ENCODE measurements at places on chromosomes 12 and 14.

DNA sequence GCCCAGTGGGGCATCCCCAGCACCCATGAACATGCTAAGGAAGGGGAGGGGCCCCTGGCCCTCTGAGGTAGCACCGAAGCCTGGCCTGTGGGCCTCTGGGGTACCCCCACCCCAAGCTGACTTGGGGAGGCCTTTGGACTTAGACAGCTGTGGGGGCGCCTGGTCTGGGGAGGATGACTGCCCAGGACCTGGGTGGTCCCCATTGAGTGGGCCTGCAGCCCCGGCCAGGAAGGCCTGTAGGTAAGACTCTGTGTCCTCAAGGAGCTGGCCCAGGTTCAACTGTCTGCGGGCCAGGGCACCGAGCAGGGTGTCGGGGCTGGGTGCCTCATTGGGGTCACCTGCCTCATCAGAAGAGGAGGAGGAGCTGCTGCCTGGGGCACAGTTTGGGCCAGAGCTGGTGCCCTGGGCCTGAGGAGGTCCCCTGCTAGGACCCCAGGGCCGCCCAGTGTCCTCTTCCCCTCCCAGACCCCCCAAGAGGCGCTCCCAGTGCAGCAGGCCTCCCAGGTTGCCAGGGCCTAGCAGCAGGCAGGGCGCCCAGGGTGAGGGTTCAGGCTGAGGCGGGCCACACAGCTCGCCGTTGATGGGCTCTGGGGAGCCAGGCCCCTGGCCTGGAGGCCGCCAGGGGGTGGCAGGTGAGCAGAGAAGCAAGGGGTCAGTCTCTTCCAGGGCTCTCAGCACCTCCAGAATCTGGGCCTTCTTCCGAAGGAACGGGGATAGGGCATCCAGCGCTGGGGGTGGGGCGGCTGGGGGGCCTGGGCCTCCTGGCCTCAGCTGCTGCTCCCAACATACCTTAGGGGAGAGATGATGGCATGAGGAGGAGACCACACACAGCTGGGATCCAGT lies 31.4 kb downstream of the NCKAP5L start:
- DNase-seq = no peak

GRCh38 chr12:64779354-64779974 lies 20.3 kb upstream of the GNS start:
- DNase-seq = no peak

- no peak for DNase-seq
These were observed 103.9 kb downstream of the ALG10 start for GRCh38 chr12:34126239-34126641.

DNA sequence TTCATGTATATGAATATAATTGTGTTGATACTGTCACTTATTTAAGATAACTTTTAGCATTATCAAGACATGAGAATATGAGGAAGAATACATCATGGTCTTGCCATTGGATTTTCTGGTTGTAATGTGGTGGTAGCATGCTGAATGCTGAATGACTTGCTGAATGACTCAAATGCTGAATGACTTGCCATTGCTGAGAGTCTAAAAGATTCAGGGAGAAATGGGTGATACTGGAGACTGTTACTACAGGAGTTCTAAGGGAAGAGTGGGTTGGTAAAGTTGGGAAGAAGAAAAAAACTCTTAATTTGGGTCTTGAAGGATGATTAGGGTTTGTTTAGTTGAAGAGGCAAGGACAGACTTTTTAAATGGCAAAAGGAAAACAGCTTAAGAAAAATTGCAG lies 72.1 kb upstream of the MANSC4 start:
- no peak for DNase-seq

Data from cerebellar cortex (tissue), 1 donor.